Activated naive CD4-positive, alpha-beta T cell treated with anti-CD3 and anti-CD28 coated beads, Interleukin-2, amount 10 ng/mL, durations not matched to agents 7 days and 5 days (primary cell): ENCODE measurements at places on chromosomes 4 and X.
A peak's percentile ranks its signal among the peaks of the same experiment; 100 is the strongest.

GRCh38 chr4:15234856-15235126, 193.0 kb upstream of the C1QTNF7 start:
- no peak for DNase-seq

- DNase-seq, result no peak
Observed at GRCh38 chrX:69961365-69962072, 88.2 kb downstream of the AWAT2 start.

GRCh38 chrX:114591121-114591520, 7.2 kb downstream of the HTR2C start:
- DNase-seq, result no peak

DNA sequence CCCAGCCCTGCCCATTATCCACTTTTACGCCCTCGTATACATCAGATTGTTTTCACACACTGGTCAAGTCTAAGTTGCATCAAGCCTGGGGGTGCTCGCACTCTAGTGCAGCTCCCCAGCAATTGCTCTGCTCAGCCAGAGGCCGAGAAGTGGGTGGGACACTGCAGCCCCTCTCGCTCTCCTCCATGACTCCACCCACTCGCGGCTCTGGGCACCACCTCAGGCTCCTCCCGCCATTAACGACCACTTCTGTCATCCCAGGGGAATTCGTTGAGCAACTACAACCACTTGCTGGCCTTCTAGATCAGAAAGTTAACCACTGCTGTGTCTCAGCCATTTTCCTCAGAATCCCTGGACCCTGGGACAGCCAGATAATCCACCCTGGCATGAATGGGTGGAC, 53.6 kb downstream of the ETNPPL start:
- DNase-seq, result no peak

DNA sequence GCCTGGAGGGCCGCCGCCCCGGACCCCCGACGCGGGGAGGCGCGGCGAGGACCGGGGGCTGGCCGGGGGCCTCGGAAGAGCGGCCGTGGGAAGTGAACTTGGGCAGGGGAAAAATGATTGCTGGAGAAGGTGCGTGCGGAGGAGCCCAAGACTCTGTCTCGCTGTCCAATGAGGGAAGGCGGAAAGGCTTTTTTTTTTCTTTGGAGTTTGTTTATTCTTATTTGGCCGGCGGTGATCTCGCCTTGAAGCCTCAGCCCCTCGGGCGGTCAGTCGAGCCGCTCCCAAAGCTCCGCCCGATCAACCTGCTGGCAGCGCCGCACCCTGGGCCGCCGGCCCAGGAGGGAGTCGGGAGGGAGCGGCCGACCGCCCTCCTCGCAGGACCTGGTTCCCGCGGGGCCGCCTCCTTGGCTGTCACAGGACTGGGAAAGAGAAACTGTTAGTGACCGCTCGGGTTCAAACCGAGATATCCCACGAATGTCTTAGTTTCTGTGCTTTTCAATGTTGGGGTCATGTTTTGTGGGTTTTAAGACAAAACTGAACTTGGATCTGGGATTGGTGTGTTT, 2.5 kb downstream of the CPEB2 start:
- DNase-seq, result peak; percentile 67
